ENCODE measurements at places on chromosomes 11 and 22.

- DNase-seq, result no peak
These were observed 24.4 kb upstream of the SNX19 start for GRCh38 chr11:130940706-130941105.

DNA sequence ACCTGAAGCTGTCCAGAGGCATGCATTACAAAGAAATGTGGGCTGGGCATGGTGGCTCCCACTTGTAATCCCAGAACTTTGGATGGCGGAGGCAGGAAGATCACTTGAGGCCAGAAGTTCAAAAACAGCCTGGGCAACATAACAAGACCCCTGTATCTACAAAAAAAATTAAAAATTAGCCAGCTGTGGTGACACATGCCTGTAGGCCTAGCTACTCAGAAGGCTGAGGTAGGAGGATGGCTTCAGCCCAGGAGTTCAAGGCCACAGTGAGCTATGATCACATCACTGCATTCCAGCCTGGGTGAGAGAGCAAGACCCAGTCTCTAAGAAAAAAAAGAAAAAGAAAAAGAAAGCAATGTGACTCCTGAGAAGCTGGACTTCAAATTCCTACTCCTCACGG, 138.5 kb upstream of the HSD17B12 start:
- DNase-seq, result no peak

DNA sequence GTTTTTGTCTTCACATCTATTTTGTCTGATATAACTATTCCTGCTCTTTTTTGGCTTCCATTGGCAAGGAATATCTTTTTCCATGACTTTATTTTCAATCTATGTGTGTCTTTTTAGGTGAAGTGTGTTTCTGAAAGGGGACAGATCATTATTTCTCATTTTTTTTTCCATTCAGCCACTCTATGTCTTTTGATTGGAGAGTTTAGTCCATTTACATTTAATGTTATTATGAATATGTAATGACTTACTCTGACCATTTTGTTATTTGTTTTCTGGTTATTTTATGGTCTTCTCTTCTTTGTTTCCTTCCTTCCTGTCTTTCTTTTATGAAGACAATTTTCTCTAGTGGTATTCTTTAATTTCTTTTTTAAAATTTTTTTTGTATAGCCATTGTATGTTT, 178.6 kb upstream of the CNTN5 start:
- DNase-seq, result no peak

- no peak for DNase-seq
These were observed 795.6 kb upstream of the ANO3 start for GRCh38 chr11:25536289-25536688.

- DNase-seq, result no peak
These were observed 32.5 kb upstream of the PHF21B start for GRCh38 chr22:45042263-45042662.

DNA sequence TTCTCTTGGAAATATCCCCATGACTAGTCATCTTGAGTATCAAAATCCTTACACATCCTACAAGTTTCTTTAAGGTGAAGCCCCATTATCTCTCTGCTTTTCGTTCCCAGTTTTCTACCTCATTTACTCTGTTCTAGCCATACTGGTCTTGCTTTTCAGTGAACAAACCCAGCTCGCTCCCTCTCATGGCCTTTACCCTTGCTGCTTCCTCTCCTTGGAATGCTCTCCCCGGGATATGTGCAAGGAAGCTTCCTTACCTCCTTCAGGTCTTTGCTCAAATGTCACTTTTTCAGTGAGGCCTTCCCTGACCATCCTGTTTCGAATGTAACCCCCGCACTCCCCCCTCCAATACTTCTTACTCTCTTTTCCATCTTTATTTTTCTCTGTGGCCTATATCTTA, 331.8 kb downstream of the DYNC2H1 start:
- no peak for DNase-seq

Measured in activated naive CD4-positive, alpha-beta T cell treated with Interleukin-2 at 50 U/mL for 16 hours (primary cell).